Esophagus squamous epithelium (tissue), 5 donors: ENCODE measurements at places on chromosomes 5 and 9.

DNA sequence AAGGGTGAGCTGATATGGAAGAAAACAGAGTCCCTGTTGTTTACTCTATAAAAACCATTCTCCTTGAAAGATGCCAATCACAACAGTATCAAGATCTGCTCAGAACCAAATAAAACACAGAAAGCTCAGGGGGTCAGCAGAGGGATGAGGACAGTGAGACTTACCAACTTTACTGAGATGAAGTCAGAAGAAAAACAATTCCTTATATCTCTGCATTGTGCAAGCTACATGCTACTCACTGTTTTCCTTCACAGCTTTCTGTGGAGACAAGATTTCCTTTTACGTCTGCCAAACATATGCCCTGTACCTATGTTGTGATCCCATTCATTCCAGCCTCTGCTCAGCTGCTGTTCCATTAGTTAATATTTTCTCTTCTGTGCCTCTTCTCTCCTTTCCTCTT, 185.6 kb downstream of the TSSK1B start:
- no peak for DNase-seq

DNA sequence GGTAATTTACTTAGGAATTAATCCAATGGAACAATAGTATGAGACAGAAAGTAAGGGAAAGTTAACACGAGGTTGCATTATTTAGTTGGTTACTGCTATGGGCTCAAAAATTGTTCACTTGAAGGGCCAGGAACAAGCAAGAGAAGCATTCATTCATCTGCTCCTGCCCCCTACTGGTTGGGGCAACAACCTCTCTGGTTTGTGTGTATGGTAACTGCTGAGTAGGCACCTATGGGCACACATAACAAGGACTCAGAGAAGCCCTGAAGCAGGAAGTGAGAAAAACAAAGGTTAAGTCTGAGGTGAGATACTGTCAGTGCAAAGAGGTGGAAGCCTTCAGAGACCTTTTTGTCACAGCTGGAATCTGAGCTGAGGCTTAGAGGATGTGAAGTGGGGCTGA, 34.4 kb upstream of the RANBP6 start:
- no peak for DNase-seq

- no peak for DNase-seq
Observed at GRCh38 chr5:81422671-81423070, 28.7 kb upstream of the ACOT12 start.

- DNase-seq: no peak
Observed at GRCh38 chr5:35248843-35249780, 18.8 kb upstream of the PRLR start.

- DNase-seq: no peak
Observed at GRCh38 chr9:100474082-100474923, 1.4 kb downstream of the TMEFF1 start.

DNA sequence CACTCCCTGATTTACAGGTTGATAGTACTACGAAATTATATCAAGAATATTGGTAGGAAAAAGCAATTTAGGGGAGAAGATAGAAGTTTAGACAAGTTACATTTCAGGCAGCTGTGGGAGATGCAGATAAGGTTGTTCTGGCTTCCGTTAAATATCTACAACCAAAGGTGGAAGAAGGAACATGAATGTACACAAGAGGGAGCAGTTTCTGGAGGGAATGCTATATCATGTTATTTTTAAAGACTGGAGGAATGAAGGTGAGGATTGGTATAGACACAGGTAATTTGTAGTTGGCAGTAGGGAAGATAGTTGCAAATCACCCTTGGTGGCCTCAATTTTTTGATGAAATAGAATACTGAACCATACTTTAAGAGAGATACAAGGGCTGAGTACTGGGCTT, 187.3 kb upstream of the NMUR2 start:
- no peak for DNase-seq

- DNase-seq: no peak
Observed at GRCh38 chr9:115008536-115009270, 78.3 kb upstream of the TNFSF8 start.

GRCh38 chr5:146345240-146345577, 6.6 kb downstream of the POU4F3 start:
- no peak for DNase-seq

DNA sequence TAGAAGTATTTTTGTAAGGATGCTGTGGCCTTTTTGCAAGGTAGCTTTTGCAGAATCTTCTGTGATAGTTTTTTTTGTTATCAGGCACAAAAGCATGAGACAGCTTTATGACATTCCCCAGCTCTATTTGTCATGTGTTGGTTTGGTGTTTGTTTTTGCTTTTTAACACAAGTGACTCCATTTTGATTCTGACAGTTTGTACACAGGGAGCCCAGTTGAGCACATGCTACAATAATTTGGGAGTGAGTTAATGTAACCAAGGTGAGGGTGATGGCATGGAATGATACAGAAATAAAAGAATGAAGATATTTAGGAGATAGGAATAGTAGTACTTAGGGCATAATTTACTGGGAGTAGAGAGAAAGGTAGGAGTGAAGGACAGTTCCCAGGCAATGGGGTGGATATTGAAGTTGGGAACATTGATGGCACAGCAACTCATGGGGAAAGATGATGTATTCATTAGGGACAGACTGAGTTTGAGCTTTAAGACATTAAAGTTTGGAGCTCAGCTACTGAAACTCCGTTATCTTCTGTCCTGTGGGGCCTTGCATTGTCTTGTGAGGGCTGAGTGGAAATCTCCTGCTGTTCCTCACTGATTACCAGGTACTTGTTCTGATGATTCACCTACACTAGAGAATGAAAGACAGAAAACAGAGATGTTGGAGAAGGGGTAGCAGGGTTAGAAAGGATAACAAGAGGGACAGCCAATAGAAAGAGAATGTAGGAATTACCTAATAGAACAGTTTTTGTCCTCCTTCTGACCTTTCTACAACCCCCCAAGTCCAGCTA, 88.3 kb upstream of the CCDC112 start:
- no peak for DNase-seq

DNA sequence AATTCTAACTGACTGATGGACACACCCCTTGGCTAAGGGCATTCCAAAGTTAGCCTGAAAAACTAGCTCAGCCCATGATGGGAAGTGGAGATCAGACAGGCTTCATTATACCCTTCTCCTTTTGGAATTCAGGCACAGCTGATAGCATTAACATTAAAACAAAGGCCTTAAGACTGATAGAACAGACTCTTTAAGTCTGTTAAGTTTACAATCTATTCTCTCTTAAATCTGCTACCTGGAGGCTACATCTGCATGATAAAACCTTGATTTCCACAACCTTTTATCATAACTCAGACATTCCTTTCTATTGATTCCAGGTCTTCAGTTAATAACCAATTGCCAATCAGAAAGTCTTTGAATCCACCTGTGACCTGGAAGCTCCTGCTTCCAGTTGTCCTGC, 281.4 kb downstream of the TUSC1 start:
- DNase-seq: no peak

DNA sequence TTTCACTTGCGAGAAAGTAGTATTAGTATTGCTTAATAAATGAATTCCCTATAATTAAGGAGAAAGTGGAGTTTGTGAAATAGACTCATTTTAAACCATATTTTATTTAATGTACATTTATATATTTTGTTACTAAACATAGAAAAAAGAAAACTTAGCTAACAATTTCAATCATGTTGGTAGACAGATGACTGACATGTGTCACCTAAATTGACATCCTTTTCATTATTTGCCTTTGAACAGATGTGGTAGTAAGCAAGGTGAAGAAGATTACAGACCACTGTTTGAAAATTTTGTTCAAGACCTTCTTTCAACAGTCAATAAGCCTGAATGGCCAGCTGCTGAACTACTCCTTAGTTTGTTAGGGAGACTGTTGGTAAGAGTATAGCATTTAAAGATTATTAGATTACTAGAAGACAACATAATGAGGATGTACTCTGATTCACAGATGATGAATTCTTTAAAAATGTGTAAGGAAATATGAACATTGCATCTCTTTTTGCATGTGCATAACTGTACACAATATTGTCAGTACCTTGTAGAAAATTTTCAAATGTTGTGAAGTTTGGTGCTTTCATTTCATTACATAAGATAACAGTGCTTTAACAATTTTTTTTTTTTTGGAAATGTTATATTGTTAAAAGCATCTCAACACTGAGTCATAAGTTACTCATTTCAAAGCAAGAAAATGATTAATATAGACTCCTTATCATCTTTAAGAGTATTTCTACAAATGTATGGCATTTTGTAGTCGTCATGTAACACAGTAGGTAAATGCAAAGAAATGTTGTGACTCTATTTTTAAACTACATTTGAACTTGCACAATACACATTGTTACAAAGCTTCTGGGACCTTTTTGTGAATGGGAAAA, 139.5 kb downstream of the NIPBL start:
- no peak for DNase-seq

GRCh38 chr5:64923151-64923685, 154.5 kb downstream of the CWC27 start:
- DNase-seq: no peak

GRCh38 chr5:157358871-157359270, 92.9 kb downstream of the CYFIP2 start:
- DNase-seq: no peak

DNA sequence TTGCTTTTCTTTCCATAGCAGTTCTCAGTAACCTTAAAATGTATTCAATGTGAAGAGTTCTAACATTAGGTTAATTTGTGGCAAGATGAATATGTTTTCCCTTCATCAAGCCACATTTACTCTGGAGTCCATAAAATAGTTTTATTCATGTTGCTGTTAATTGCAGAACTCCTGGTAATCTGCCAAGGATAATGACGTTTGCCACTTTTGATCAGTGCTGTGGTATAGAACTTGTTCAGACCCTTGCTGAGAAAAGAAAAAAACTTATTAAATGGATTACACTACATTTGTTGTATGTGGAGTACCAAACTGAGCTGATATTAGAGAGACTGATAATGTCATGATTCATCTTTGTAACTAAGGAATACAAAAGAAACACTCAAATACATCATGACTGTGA, 212.4 kb upstream of the DMAC1 start:
- DNase-seq: no peak

DNA sequence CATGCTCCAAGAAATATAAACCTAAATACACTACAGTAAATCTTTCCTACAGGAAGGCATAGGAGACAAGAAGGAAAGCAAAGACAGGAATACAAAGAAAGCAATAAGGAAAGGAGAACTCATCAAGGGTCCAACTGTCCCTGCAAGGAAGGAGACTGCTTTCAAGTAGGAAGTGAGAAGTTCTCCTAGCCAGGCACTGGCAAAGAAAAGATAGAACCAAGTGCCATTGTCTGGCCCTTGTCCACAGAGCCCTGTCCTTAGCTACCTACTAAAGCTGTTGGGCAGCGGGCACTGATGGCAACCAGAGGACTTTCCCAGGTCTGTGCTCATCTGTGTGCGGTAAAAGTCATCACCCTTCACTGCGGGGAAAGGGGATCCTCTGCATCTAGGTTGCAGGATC, 108.2 kb downstream of the KLHL3 start:
- DNase-seq: no peak

DNA sequence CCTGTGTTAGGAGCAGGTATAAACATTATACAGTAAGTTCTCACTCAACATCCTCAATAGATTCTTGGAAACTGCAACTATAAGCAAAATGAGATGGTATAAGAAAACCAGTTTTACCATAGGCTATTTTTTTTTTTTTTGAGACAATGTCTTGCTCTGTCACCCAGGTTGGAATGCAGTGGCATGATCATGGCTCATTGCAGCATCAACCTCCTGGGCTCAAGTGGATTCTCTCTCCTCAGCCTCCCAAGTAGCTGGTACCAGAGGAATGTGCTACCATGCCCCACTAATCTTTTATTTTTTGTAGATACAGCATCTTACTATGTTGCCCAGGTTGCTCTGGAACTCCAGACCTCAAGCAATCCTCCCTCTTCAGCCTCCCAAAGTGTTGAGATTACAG, 50.1 kb upstream of the ADRB2 start:
- DNase-seq: no peak

DNA sequence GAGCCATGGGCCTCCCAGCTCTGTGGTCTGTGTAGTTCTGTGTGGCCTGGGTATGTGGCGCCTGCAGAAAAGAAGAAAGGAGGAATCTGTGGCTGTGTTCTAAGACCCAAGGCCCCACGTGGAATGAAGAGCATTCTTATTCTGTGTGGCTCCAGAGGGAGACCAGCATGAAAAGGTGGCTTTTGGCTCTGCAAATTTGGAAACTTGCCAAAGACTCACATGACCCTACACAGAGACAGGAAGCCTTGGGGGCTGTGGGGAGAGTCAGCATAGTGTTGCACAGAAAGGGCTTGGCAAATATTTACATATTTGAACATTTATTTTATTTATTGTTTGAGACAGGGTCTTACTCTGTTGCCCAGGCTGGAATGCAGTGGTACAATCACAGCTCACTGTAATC, 193.3 kb downstream of the TMEM38B start:
- no peak for DNase-seq
